Stimulated activated CD8-positive, alpha-beta memory T cell treated with anti-CD3 and anti-CD28 coated beads, Interleukin-4, amount 100 ng/mL, for 4 hours (primary cell): ENCODE measurements at places on chromosomes 1 and 21.

- no peak for DNase-seq
Measured at GRCh38 chr1:11682799-11683198, 1.9 kb upstream of the MAD2L2 start.

GRCh38 chr1:182406012-182406411 is 5.5 kb upstream of the TEDDM1 start:
- DNase-seq, result no peak

DNA sequence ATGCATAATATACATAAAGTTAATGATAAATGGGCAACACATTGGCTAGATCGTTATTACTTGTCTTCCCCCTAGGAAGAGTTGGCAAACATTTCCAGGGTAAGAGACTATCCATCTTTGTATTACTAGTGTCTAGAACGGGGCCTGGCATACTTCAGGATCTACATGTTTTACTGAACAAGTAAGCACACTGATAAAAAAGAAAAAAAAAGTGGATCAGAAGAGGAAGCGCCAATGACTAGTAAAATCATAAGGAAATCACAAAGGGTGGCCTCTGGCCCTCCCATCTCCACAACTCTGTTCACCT is 482 bp downstream of the TM2D1 start:
- DNase-seq, result no peak

GRCh38 chr1:174818014-174818616 is 181.6 kb upstream of the CACYBP start:
- no peak for DNase-seq

DNA sequence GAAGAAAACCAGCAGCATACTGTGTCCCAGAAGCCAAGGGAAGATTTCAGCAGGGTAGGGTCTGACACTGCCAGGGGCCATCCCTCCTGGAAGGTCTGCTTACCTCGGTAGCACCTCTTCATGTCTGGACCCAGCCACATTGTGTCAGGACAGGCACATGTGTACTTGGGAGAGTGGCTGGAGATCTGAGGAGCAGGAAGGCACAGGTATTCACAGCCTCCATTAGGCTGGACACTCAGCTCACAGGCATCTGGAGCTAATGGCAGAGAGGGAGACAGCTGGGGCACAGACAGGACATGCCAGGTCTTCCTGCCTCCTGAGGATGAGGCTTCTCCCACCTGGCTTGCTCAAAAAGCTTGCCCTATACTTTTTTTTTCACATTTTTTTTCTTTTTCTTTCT is 19.9 kb upstream of the MAGOH start:
- no peak for DNase-seq
